ENCODE measurements at places on chromosomes 16 and 17.

- DNase-seq, result no peak
Observed at GRCh38 chr16:89404561-89404960, 85.8 kb downstream of the ANKRD11 start.

- no peak for DNase-seq
Observed at GRCh38 chr17:40815381-40815780, 7.0 kb downstream of the KRT10 start.

DNA sequence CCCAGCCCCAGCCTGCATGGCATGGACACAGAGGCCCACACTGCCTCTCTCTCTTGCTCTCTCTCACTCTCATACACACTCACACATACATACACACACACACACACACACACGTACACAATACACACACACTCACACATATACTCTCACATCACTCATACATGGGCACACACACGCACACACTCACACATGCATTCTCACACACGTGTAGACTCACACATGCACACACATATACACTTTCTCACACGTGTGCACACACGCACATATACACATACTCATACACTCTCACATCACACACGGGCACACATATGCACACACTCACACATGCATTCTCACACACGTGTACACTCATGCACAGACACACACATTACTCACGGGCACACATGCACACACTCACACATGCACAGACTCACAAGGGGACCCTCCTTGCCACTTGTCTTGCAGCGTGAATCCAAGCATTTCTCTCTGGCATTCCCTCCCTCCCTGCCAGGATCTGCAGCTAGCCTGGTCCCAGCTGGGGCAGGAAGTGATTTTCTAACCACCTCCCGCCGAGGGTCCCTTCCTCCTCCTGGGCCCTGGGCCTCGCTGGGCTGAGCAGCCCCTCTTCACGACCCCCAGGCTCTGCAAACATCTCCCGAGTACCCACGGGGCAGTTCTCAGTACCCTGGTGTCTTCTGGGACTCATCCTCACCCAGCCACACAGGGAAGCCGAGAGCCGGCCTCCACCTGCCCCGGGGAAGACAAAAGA, 37.5 kb downstream of the IL21R start:
- no peak for DNase-seq

DNA sequence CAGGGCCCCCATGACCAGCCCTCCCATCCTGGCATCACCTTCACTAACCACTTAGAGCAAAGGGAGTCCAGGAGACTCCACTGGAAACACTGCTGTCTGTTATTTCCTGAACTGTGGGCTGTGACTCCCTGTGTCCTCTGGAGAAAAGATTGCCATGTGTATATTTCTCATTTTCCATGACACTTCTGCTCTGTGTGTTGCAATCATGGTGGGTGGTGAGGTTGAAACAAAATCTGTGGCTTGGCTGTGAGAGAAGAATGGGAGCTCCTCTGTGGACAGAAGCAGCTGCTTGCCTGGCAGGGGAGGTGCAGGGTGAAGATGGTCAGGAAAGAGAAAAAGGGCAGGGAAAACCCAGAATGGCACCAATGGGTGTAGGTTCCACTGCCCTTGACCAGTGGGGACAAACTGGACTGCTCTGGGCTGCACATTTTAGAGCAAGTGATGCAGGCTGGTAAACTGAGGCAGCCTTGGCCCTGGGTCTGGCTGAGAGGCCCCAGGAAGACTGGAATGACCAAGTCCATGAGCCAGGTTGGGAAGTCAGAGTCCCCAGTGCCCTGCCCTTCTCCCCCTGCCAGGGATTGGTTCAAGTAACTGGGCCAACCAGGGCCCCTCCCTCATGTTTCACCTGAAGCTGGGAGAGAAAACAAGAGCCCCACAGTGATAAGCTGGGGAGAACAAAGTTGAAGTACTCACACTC, 314.3 kb downstream of the C16orf95 start:
- DNase-seq, result no peak

DNA sequence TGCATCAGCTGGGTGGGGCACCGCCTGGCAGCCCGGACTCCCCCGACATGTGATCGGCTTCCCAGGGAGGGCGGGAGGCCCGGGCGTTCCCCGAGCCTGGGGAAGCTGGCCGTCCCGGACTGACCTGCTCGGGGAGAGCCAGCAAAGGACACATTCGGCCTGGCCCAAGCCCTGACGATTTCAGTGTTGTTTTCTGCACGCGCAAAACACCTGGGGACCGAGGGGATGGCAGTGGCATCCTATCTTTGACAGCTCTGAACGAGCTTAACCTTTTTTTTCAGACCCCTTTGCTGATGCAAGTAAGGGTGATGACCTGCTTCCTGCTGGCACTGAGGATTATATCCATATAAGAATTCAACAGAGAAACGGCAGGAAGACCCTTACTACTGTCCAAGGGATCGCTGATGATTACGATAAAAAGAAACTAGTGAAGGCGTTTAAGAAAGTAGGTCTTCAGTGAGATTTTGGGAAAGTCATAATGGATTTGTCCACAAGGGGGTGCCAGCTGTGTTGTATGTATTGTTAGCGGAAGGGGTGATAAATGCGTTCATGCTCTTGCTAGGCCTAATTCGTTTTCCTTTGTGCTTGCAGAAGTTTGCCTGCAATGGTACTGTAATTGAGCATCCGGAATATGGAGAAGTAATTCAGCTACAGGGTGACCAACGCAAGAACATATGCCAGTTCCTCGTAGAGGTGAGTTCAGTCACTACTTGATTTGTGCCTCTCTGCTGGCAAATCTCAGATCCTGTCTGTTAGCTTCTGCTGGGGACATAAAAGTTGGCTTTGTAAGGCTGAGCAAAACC, 1.0 kb downstream of the EIF1 start:
- no peak for DNase-seq

- DNase-seq, result no peak
Observed at GRCh38 chr16:75572864-75573542, 6.8 kb downstream of the GABARAPL2 start.

DNA sequence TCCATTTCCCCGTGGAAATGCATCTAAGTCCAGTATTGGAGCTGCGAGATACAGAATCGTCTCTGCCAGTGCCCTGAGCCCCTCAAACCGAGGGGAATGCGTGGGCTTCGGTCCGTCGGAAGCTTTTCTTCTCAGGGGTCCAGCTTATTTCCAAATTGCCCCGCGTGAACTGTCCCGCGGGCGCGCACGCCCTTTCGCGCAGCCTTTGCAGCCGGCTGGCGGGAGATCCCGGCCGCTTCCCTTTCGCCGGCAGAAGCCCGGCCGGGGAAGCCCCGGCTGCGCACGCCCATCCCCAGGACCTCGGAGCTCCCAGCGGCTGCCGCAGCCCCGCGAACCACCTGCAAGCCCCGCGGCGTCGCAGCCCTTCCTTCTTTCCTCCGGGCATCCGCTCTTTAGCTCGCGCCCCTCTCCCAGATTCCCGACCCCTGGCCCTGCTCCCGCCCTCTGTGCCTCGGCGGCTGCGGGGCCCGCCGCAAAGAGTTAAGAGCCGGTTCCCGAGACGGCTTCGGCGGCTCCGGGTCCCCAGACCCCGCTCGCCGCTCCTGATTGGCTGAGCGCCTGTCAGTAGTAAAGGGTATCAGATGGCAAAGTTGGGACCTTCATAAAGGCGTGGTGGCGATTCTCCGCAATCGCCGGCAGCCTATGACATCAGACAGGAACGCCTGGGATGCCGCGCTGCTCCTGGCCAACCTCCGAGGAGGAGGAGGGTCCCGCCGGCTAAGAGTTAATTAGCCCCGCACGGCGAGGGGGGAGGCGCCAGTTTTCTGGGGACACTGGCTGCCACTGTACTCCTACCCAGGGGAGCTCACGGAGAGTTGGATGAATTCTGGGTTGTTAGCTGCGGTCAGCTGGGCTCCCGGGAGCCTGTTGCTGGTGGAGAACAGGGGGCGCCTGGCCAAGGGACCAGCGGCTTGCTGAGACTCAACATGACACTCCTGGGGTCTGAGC, at the start of gene MYOCD:
MYOCD (plus strand) TSS at position 628 of the 948 bp plus-strand sequence; CDS start at position 927, 299 bp downstream.
- no peak for DNase-seq

GRCh38 chr16:27052007-27052406, 14.7 kb upstream of the C16orf82 start:
- no peak for DNase-seq

DNA sequence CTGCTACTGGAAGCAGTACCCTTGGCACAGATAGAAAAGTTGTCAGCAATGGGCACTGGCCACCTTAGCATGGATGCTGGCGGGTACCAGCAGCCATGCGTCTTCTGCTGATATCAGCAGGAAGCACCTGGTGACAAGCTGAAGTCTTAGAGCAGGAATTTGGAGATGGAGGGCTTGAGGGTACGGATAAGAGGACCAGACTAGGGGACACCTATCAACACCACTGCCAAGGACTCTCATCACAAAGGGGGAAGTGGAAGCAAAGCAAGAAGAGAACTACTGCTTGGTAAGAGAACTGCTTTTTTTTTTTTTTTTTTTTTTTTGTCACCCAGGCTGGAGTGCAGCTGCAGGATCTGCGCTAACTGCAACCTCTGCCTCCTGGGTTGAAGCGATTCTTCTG, 35.4 kb upstream of the LYRM9 start:
- DNase-seq, result no peak

DNA sequence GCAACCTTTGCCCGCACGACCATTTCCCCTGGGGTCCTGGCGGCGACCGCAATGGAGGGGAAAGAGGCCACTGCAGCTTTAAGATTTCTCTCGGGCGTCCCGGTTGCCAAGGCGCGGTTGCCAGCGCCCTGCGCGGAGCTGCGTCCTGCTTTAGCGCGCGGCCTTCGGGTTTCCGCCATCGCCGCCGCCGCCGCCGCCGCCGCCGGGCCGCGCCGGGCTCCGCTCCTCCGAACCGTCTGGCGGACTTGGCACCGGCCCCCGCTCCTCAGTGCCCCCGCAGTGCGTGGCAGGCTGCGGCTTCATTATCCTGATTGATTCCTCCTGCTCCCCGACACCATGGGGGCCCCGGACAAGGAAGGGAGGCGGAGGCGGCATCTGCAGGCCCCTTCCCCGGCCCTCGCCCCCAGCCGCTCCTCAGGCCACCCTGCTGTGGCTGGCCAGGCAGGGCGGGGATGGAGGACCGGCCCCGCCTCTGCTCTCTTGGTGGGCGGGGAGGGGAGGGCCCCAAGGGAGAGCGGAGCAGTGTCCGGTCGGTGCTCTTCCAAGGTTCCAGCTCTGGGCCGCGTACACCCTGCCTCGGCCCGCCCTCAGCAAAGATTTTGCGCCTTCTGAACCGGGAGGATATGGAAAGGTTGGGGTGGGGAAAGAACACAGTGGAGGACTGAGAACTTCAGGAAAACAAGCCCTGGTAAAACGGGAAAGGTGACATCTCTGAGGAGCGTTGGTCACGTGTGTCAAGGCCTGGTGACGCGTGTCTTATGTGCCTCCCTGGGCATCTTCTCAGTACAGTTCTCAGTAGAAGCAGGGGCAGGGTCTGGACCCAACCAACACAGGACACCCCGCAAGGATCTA, 34.0 kb downstream of the NEUROD2 start:
- peak; percentile 2 for DNase-seq

GRCh38 chr16:77336637-77337036, 98.2 kb downstream of the ADAMTS18 start:
- no peak for DNase-seq

DNA sequence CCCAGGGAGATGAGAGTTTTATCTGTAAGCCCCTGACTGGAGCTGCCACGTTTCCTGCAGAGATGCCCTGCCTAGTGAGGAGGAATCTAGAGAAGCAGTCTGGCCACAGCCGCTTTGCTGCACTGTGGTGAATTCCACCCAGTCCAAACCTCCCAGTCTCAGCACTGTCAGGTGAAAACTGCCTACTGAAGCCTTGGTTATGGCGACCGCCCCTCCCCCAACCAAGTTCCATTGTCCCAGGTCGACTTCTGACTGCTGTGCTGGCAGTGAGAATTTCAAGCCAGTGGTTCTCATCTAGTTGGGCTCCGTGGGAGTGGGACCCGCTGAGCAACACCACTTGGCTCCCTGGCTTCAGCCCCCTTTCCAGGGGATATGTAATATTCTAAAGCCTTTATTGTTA, 10.2 kb upstream of the LYZL6 start:
- DNase-seq, result no peak

DNA sequence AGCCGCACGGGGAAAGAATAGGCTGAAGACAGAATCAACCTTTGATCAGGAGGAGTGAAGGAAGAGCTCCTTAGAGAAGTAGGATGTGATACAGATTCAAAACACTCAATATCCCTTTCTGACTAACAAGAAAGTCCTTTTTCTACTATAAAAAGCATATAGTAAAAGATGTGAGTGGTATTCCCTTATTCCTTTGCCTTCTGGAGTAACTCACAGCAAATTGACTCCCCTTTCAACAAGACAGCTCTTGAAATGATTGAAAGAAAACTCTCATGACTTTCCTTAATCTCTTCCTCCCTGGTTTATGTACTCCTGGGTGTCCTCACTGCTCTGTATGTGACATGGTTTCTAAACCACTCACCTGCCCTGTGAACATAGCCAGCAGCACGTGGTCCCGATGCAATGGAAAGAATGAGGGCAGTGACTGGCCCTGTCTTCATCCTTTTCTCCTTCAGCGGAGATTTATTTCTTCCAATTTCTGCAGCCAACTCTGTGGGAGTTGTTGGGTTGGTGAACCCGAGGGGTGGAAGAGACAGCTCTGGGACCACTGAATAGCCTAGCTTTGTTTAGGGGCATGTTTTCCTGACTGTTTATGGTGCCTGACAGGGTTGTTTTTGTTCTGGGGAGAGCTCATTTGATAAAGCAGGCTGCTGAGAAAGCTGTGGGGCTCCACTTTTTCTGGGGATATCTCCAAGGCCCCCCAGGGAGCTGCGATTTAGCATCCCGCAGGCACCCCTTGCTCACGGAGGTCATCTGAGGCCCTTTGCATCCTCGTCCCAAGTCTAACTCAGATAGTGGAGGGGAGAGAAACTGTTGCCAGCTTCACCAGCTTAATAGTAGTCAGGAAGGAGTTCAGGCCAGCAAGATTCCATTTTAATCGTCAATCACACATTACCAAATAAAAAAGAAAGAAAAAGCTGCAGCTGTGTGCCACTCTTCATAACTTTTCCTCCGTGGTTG, 46.7 kb downstream of the MAP2K6 start:
- no peak for DNase-seq
